ENCODE measurements at places on chromosomes 7 and 10.

GRCh38 chr7:2299131-2299829 is 15.0 kb downstream of the SNX8 start:
- no peak for DNase-seq

DNA sequence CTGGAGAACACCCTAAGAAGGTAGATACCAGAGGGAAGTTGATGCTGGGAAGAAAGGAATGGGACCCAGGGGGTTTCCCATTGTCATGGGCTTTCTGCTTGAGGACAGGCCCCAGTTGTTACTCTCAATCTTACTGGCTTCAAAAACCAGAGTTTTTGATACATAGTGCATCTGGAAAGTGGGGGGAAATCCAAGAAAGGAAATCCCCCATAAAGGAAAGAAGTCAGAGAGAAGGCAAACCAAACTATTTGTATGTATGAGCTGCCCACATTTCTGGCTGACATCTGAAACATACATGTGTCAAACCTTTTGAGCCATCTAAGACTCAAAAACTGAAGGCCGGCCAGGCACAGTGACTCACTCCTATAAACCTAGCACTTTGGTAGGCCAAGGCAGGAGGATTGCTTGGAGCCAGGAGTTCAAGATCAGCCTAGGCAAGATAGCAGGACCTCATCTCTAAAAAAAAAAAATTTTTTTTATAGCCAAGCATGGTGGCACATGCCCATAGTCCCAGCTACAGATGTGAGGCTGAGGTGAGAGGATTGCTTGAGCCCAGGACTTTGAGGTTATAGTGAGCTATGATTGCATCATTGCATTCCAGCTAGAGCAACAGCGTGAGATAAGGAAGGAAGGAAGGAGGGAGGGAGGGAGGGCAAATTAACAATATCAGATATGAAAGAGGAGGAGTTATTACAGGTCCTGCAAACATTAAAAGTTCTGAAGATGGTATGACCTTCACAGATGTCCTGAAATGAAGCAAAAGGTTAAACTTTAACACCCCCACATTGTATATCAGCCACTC is 6.7 kb upstream of the COA1 start:
- no peak for DNase-seq

GRCh38 chr7:157932498-157933218 is 595.9 kb downstream of the DNAJB6 start:
- DNase-seq = no peak

DNA sequence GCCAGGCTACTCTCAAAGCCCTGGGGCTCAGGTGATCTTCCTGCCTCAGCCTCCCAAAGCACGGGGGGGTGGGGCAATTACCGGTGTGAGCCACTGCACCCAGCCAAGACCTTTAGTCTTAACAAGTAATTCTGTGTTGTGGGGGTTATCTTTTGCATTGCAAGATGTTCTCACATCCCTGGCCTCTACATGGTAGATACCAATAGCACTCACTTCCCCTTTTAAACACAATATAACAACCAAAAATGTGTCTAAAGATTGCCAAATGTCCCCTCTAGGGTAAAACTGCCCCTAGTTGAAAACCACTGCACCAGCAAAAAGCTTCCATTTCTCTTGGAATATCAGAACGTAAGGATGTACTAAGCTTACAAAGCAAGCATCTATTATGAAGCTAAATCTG is 225.0 kb downstream of the CTNNA3 start:
- DNase-seq = no peak
